ENCODE measurements at places on chromosomes 2 and 18. TPM values are rescaled to one million over a fixed set of nuclear protein-coding genes. Genes with fewer than 3 reads are reported as not detected.

UGT1A8 gene
- total RNA-seq, result not detected

KYNU gene
- under 0.01 TPM for total RNA-seq

ITPRIPL1 gene
- total RNA-seq, result 3.4 TPM

ZCCHC2 gene
- 9.1 TPM for total RNA-seq

FTCDNL1 gene
- total RNA-seq, result 5.4 TPM

SP140L gene
- 0.49 TPM for total RNA-seq

EVX2 gene
- total RNA-seq, result not detected

KCNG2 gene
- 0.25 TPM for total RNA-seq

GCG gene
- total RNA-seq, result 0.49 TPM

ALPP gene
- total RNA-seq, result not detected

RGPD4 gene
- total RNA-seq, result 0.25 TPM

SERPINB5 gene
- total RNA-seq, result 0.49 TPM

THADA gene
- 28.8 TPM for total RNA-seq

MAP3K19 gene
- total RNA-seq, result 1.7 TPM

ACTG2 gene
- total RNA-seq, result 0.98 TPM

PIGN gene
- 30.5 TPM for total RNA-seq

OSR1 gene
- 1.7 TPM for total RNA-seq

IRS1 gene
- 14.3 TPM for total RNA-seq

C1GALT1C1L gene
- not detected for total RNA-seq

SLC38A11 gene
- 1.7 TPM for total RNA-seq

CPO gene
- total RNA-seq, result not detected

PLGLB2 gene
- 2.2 TPM for total RNA-seq

ZBTB14 gene
- 18.9 TPM for total RNA-seq

DSG2 gene
- total RNA-seq, result 3.2 TPM

PLCD4 gene
- total RNA-seq, result 0.25 TPM

TNFRSF11A gene
- total RNA-seq, result under 0.01 TPM

SNORC gene
- 0.74 TPM for total RNA-seq

SLC9A4 gene
- total RNA-seq, result 0.25 TPM

MC4R gene
- total RNA-seq, result 1.2 TPM

ACVR1C gene
- 4.2 TPM for total RNA-seq

NCK2 gene
- 47.2 TPM for total RNA-seq

TUBB8B gene
- not detected for total RNA-seq

UGT1A10 gene
- not detected for total RNA-seq

KCTD1 gene
- total RNA-seq, result 20.4 TPM

ARID5A gene
- 2.2 TPM for total RNA-seq

CPS1 gene
- total RNA-seq, result 2.0 TPM

ZNF2 gene
- 7.6 TPM for total RNA-seq

SERPINB13 gene
- total RNA-seq, result under 0.01 TPM

NPPC gene
- 0.98 TPM for total RNA-seq

FSHR gene
- not detected for total RNA-seq

ADCYAP1 gene
- total RNA-seq, result 4.4 TPM

EFEMP1 gene
- total RNA-seq, result 3.9 TPM

TLX2 gene
- not detected for total RNA-seq

CHAC2 gene
- total RNA-seq, result 3.2 TPM

All from temporal lobe (tissue), 4 donors.